ENCODE measurements at places on chromosomes 7 and 10.

DNA sequence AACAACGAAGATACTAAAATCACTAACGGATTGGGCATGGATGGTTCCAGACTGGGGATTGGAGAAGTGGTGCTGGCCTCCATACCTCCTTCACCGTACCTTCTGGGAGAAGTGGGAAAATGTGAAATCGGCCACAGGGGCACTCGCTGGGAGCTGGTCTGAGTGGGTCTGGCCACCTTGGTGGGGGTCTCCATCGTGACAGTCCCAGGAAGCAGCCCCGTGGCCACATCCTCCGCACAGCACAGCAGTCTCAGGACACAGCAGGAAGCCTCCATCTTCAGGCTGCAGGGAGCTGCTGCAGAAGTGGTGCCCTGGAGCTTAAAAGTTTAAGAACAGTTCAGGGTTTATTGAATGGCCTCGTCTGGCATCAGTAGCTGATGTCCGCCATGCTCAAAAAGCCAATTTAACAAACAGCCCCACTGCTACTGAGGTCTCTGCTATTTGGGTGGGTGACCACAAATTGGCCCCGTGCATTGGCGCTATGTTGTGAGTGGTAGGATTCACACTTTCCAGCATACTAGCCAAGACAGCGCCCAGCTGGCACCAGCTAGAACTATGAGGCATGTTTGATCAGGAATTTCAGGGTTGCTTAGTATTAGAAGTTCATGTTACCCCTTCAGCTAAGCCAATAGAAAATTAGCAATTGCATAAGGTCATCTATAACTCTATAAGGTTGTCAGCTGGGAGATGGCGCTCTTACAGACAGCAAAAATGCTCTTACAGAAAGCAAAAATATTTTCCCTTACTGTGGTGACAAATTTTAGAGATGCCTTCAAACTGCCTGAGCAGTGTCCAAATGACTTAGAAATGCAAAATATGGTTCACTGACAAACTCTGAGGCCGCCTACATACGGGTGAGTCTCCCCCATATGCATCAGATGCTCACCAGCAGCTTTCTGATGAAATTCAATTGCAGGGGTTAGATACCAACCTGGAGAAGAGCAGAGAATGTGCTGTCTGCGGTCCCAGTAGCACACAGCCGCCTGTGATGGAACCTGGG is 17.0 kb downstream of the PKD1L1 start:
- DNase-seq = no peak

DNA sequence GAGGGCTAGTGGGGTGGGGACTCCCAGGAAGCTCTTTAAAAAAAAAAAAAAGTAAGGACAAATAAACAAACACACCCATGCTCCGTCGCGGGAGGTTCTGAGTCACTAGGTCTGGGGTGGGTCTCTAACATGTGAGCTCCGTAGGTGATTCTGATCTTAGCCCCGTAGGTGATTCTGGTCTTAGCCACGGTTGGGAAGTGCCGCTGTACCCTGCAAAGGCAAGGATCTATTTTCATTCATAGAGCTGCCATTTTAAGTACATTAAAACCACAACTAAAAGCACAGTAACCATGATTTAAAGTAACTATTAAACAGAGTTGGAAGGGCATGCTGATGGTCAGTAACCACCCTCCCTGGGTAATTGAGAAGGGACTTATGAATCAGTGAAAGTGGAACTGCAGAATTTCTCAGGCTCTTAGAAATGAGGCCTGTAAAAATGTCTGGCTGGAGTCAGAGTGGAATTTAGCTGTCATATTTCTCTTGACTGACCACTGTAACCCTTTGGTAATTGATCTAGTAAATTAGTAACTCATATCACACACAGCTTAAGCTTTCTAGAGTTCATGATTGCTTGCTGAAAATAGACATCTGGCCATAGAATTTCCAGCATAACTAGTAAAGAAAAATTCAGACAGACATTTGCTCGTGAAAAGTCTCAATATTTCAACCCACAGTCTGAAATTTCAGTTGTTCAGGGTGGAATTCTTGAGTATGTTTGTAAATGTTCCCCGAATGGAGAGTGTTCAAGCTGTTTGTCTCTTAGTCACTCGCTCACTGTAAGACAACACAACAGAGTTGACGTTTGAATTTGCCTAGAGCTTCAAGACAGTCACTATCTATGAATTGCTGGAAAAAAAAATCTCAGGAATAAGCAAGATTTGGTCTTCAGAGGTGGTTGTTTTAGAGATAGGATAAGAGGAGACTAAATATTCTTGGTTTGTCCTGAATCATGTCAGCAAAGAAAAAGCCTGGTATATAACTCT is 34.2 kb upstream of the TCF7L2 start:
- no peak for DNase-seq

GRCh38 chr7:151710646-151711434 is 166.1 kb downstream of the PRKAG2 start:
- DNase-seq = no peak

DNA sequence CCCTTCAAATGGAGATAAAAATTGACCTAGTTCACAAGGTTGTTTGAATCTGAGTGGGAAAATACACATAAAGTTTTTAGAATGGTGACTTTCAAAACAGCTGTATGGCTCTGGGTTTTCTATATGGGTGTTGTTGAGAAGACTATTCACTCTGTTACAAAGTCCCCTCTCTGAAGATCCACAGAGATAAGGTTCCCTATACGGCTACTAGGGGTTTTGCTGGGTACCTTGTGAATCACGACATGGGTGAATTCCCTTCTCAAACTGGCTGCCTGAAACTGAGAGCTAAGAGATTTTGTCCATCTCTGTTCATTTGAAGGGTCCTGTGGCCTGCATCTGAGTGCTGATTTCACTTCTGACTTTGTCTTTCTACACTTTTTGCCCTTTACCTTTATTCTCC is 11.8 kb upstream of the SLC13A1 start:
- no peak for DNase-seq

GRCh38 chr10:72134785-72135767 is 46.7 kb upstream of the SPOCK2 start:
- no peak for DNase-seq

DNA sequence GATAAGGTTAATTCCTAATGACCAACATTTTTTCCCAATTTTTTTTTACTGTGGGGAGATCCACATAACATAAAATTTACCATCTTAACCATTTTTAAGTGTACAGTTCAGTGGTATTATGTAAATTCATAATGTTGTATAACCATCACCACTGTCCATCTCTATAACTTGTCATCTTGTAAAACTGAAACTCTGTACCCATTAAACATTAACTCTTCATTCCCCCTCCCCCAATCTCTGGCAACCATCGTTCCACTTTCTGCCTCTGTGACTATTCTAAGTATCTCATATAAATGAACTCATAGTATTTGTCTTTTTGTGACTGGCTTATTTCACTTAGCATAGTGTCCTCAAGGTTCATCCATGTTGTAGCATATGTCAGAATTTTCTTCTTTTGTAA is 46.0 kb upstream of the HPS1 start:
- DNase-seq = no peak
